ENCODE measurements at places on chromosomes 3 and 15. TPM values are rescaled to one million over a fixed set of nuclear protein-coding genes. Genes with fewer than 3 reads are reported as not detected.

DNA sequence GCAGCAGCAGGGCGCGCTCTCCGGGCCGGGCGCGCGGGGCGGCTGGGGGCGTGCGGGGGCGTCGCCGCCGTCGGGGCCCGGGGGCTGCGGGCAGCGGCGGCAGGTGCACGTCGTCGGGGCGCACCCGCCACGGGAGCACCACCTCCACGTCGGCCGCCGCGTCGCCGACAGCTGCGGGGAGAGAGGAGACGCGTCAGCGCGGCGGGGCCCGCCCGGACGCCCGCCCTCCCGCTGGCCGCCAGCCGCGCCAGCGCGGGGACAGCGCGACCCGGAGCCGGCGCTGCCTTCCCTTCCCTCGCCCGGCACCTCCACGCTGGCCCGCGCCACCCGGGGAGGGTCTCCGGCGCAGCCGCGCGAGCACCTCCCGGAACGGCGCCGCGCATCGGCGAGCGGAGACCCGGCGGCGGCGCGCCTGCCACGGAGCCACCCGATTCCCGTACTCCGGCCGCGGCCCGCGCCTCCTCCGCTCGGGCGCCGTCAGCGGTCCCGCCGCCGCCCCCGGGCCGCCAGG, 481 bp downstream of the ADAMTS17 start:
- no peak for DNase-seq

GRCh38 chr3:33882296-33882695, 83.9 kb downstream of the PDCD6IP start:
- no peak for DNase-seq

DNA sequence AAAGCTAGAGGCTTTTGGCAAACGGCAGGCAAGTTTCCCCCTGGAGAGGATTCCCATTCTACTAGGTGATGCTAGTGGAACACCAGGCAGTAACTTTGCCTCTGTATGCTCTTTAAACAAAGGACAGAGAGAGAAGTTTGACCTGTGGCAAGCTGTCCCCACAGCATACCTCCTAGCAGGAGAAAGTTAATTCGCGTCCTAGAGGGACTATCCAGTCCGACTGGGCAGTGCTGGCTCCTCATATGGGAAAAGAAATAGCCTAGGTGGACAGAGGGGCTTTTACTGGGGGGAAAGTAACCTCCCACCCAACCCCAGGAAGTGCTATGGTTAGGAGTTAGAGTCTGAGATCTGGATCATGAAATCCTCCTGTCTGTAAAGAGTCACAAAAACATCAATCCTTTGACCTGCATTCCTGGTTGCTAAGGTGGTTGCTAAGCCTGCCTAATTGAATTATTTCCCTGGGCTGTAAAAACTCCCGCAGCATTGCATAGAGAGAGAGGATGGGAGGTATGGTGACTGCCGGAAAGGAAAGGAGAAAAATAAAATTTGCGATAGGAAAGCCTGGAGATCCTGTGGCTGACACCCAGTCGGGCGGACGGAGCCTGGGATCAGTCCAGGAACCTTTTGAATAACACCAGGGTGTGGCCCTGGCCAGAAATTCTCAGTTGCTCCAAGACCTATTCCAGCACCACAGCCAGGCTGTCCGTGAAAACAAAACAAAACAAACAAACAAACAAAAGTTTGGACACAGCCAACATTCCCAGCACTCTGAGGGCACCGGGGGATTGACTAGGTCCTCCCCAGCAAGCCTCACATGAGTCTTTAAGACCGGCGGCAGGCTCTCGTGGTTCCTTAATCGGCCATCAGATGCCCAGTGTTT, 67.7 kb upstream of the ATP11B start:
- peak; percentile 85 for DNase-seq

DNA sequence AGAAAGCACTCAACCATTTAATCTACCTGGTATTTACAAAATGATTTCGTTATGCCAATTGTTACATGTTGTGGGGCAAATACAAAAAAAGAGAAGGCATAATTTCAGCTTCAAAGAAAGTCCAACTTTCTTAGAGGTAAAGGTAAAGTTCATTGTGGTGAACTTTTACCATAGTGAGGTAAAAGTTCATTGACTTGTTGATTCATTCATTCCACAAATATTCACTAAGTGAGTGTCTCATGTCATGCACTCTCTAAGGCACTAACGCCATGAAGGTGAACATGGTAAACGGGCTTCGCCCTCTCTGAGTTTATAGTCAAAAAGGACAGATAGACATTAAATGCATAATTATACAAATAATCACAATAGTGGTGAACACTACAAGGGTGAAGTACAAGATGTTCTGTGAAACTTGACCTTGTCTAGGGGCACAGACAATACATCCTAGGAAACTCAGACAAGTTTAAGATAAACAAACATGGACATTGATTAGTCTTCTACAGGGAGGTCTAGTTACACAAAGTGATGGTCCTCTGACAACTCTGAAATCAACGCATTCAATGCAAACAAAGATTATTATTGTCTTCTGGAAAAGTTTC, 378.6 kb downstream of the MAGI1 start:
- no peak for DNase-seq

DNA sequence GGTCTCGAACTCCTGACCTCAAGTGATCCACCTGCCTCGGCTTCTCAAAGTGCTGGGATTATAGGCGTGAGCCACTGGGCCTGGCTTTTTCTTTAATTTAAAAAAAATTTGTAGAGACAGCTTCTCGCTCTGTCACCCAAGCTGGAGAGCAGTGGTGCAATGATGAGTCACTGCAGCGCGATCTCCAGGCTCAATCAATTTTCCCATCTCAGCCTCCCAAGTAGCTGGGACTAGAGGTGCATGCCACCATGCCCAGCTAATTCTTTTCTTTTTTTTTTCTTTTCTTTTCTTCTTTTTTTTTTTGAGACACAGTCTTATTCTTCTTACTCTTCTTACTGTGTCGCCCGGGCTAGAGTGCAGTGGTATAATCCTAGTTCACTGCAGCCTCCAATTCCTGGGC, 19.8 kb downstream of the TUBGCP4 start:
- no peak for DNase-seq

DNA sequence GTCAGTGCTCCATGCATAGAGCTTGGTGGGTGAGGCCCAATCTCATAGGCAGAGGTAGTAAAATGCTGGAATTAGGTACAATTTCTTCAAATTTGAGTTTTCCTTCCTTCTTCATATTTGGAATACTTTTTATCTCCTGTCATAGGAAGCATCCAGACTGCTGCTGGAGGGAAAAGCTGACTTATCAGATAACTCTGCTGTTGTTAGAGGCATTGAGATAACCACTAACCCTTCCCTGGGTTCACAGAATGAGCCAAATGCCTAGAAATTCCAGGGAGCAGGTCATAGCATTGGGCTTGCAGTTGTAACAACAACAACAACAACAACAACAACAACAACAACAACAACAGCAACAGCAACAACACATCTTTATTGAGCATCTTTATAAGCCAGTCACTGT, 332.7 kb downstream of the PDCD6IP start:
- no peak for DNase-seq

DNA sequence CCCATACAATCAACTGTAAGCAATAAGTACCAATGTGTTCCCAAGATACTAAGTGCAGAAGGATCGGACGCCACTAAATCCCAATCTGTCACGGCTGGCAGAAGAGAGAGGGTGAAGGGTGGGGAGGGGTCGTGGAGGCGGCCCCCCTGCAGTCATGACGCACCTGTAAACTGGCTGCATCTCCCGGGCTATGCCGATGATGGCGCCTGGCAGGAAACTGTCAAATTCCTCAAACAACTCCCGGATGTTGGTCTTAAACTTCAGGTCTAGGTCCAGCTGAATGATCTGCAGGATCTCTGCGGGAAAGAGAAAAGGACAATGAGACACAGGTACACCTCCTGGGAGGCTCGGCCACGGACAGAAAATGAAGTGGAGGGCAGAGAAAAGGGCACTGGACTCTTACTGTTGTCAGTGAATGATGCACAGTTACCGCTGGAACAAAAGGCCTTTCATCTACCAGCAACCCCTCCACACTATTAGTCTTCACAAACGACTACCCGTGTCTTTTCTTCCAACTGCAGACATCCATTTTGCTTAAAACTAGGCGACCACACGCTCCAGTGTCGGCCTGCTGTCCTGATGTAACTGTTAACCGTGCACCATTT, 114.6 kb downstream of the XXYLT1 start:
- DNase-seq, result no peak

- no peak for DNase-seq
Measured at GRCh38 chr3:58112185-58112535, 98.6 kb downstream of the DNASE1L3 start.

- DNase-seq, result no peak
Measured at GRCh38 chr15:85755942-85756341, 38.8 kb downstream of the KLHL25 start.

DNA sequence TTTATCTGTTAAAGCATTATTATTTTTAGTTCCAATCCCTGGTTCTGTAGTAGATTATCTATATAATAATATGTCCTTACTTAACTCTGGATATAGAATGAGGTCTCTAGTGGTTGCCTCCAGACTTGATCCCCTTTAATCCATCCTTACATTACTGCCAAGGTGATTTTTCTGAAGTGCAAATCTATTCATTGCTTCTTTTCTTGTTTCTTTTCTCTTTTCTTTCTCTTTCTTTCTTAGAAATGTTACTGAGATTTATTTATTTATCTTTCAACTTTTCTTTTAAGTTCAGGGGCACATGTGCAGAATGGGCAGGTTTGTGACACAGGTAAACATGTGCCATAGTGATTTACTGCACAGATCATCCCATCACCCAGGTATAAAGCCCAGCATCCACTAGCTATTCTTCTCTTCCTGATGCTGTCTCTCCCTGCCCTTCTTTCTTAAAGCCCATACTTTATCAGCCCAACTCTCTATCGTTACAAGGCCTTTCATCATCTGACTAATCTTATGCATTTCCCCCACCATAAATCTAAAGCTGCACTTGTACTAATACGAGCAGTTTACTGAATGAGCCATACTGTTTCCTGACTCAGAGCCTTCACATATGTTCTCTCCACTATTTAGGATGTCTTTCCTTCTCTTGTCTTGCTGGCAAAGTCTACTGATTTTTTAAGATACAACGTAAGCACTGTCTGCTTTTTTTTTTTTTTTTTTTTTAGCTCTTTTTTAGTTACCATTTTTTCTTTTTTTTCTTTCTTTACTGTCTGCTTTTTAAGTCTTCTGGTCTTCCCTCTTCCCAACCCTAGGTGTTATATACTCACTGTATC, 4.6 kb downstream of the GLCE start:
- DNase-seq, result no peak

PDIA5 gene
- 12.3 TPM for polyA plus RNA-seq

DGKG gene
- polyA plus RNA-seq, result 3.8 TPM

AADACL2 gene
- polyA plus RNA-seq, result not detected

MST1R gene
- 1.6 TPM for polyA plus RNA-seq

LARP6 gene
- polyA plus RNA-seq, result 52.1 TPM

PCSK6 gene
- polyA plus RNA-seq, result 31.9 TPM

KCNMB2 gene
- polyA plus RNA-seq, result 22.3 TPM

RARRES1 gene
- 1.1 TPM for polyA plus RNA-seq

SPATA12 gene
- not detected for polyA plus RNA-seq

CNTN4 gene
- polyA plus RNA-seq, result 8.8 TPM
